A549 (cell line): ENCODE measurements at places on chromosomes 4 and X.
A peak's percentile ranks its signal among the peaks of the same experiment; 100 is the strongest.

- no peak for DNase-seq
Observed at GRCh38 chr4:138845054-138845453, 170.5 kb upstream of the NOCT start.

- no peak for DNase-seq
Observed at GRCh38 chrX:53280331-53281320, 758 bp downstream of the IQSEC2 start.

- DNase-seq = no peak
Observed at GRCh38 chr4:9925750-9926439, 95.4 kb downstream of the SLC2A9 start.

DNA sequence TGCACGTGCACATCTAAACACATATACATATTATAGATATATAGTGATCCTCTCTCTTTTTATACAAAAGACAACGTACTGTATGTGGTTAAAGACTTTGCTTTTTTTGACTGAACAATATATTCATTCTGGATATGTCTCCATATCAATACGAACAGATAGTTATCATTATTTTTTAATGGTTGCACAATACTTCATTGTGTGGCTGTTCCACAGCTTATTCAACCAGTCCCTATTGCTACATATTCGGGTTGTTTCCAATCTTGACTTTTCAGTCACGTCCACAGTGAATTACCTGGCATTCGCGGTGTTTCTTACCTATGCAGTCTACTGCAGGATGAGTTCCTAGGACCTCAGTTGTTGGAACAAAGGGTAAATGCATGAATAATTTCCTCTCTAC is 53.1 kb downstream of the FGFBP1 start:
- no peak for DNase-seq

GRCh38 chr4:89100853-89101252 is 10.5 kb upstream of the TIGD2 start:
- no peak for DNase-seq

GRCh38 chr4:104758574-104758973 is 263.9 kb upstream of the CXXC4 start:
- no peak for DNase-seq

DNA sequence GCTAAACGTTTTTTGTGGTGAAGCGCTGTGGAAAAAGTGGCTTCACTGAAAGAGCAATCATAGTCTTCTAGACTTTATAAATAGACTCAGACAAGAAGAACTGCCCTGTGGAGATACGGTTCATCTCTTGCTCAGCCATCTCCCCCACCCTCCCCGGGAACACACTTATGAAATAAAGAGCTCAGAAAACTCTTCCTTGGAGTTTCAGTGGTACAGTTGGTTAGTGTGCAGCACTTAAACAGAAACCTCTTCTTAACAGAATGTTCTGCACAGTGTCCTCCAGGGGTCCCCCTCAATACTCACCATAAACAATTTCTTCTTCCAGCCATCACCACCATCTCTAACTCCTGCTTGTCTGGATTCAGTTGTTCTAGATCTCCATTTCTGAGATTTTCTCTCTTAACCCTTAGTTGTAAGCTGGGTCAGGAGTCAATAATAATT is 313.0 kb downstream of the ARHGAP10 start:
- no peak for DNase-seq

GRCh38 chr4:47390428-47391125 is 72.9 kb downstream of the COMMD8 start:
- DNase-seq = no peak

DNA sequence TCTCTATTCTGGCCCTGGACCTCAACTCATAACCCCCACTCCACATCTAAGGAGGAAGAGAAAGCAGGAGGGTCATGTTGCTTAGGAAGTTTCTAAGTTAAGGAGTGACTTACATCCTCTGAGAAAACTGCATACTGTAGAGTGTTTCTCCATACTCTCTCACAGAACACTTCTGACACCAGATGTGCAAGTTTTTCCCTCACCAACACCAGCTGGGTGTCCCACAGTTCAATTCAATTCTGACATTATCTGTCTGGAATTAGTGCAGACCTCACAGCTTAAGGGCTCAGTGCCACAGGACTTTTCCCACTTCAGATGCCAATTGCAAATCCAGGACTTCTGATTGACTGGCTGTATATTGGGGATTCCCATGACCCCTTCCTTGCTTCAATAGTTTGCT is 89.0 kb upstream of the SFRP2 start:
- DNase-seq = no peak

DNA sequence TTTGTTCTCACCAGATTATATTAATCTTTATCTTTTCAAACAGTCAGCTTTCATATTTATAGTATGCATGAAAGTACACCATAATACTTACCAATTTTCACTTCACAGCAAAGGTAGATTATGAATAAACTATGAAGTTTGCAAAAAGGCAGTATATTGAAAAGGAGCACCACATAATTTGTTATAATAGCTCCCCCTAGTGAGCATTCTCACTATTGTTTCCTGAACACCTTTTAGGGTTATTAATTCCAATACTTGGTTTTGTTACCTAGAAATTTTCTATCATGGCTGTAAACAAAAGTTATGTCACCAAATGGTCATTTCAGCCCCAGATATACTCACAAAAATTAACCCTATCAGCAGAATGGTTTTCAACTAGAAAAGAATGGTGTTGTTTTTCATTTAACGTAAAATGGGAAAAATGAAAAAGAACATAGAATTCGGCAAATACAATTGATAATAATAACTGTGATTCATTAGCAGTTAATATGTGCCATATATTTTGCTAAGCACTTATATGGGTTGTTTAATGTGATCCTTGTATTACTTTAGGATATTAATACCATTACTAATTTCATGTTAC is 30.2 kb upstream of the NKX6-1 start:
- DNase-seq = peak; percentile 12

GRCh38 chrX:37860721-37861120 is 13.3 kb upstream of the DYNLT3 start:
- no peak for DNase-seq

GRCh38 chr4:38867478-38868058 is at the start of gene FAM114A1:
Gene FAM114A1, plus strand, starts transcription at chr4:38867806. Its CDS starts 10,273 bp downstream, at chr4:38878079.
- peak; percentile 68 for DNase-seq

DNA sequence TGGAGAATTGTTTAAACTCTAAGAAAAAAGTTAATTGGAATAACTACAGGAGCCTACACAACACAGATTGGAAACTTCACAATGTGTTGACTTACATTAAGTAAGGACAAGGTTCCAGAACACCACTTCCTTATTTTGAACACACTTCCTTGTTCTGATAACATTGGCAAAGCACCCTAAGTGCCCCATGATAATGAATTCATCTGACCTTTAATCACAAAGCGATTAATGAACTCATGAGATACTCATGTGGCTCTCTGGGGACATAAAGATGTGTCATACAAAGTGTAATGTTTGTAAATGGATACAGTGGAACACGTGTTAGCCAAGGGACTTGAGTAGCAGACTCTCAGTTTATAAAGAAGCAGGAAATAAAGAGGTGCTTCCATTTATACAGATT is 69.0 kb upstream of the ATOH1 start:
- DNase-seq = no peak

DNA sequence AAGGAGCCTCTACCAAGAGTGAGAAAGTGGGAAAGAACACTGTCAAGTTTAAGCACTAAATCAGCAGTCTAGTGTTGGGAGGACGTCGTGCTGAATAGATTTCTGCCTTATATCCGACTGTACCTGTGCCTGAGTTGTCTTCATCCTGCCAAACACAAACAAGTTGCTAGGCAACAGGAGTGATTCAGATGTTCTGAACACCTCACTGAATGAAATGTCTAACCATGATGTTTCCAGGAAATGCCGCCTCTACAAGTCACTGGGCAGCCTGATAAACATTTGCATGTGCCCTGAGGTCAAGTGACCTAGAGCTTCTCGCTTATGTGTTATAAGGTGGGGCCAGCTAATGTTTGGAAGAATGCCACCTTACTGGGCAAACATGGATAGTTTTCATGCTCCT is 37.9 kb downstream of the SGMS2 start:
- DNase-seq = peak; percentile 15

DNA sequence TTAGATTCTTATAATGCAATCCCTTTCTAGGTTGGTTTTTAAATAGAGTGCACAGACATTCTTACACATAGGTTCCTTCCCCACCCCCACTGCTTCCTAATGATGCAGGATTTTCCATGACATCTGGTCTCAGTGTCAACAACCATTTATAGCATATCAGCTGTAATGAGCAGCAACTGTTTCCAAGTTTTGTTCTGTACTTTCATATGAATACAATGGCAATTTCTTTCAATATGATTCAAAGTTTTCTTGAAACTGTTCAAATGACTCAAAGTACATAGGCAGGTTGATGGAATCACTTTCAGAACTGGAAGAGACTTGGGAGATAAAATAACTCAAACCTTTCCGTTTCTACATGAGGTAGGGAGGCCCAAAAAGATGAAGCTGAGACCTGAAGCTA is 220.7 kb downstream of the CAMK2D start:
- no peak for DNase-seq

- DNase-seq = no peak
Observed at GRCh38 chr4:87414816-87415215, 7.6 kb upstream of the NUDT9 start.

- DNase-seq = peak; percentile 3
Observed at GRCh38 chr4:123479944-123480343, 83.3 kb downstream of the SPRY1 start.

- DNase-seq = no peak
Observed at GRCh38 chr4:101933855-101934254, 143.3 kb downstream of the BANK1 start.

GRCh38 chr4:127082986-127083385 is 549.8 kb upstream of the INTU start:
- DNase-seq = no peak

- no peak for DNase-seq
Observed at GRCh38 chr4:147599769-147600168, 17.4 kb upstream of the TMEM184C start.

GRCh38 chr4:54571293-54572151 is 86.2 kb upstream of the KIT start:
- no peak for DNase-seq

DNA sequence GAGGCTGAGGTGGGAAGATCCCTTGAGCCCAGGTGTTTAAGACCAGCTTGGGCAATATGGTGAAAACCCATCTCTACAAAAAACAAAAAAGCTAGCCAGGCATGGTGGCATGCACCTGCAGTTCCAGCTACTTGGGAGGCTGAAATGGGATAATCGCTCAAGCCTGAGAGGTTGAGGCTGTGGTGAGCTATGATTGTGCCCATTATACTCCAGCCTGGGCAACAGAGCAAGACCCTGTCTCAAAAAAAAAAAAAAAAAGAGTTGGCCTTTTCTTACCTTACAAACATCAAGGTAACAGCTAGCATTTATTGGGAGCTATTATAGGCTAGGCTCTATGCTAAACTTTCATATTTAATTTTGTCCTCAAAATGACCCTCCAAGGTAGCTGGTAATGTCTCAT is 43.4 kb downstream of the PTTG2 start:
- DNase-seq = no peak

DNA sequence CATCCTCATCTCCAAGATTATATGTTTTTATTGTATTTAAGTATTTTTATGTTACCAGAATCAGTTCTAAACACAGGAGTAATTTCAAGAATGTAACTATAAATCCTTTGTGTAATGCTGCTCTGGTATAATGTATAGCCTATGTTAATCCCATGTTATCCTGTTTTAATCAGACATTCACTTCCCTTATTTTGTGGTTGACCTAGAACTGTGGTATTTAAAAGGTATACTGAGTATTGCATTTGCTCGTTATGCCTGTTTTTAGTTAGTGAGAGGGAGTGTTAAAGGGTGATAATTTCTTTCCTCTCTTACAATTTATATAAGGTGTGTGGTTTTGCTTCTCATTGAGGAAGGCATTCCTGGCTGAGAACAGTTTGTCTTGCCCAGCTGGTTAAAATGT is 26.2 kb downstream of the MTM1 start:
- no peak for DNase-seq

- DNase-seq = no peak
Observed at GRCh38 chr4:106691749-106692148, 323.2 kb upstream of the GIMD1 start.

DNA sequence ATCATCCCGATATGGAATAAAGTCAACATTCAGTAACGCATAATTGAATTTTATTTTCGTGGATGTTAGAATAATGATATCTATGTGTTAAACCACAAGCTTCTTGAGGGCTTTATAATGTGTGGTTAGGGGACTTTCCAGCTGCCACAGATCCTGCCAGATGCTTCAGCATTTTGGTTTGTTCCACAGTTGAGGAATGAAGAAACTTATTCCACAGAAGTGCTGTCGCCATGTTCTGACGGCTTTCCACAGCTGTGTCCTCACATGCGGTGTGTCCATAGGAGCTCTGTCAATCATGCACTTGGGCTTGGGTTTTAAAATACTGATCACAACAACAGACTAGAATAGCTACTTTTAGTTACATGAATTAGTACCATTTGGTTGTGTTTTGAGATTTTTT is 411.9 kb downstream of the TRIML1 start:
- no peak for DNase-seq

DNA sequence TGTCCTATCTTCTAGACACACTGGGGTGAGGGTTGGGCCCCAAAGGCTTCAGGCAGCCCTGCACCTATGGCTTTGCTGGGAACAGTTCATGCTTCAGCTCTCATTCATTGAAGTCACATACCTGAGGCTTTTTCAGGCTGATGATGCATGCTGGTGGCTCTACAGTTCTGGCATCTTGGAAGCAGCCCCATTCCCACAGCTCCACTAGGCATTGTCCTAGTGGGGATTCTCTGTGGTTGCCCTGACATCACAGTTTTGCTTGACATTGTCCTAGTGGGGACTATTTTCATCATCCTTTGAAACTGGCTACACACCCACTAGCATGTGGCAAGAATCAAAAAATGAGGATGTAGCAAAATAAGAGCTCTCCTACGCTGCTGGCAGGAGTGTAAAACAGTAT is 37.7 kb upstream of the C4orf17 start:
- no peak for DNase-seq
